ENCODE measurements at places on chromosomes 16 and 17.

DNA sequence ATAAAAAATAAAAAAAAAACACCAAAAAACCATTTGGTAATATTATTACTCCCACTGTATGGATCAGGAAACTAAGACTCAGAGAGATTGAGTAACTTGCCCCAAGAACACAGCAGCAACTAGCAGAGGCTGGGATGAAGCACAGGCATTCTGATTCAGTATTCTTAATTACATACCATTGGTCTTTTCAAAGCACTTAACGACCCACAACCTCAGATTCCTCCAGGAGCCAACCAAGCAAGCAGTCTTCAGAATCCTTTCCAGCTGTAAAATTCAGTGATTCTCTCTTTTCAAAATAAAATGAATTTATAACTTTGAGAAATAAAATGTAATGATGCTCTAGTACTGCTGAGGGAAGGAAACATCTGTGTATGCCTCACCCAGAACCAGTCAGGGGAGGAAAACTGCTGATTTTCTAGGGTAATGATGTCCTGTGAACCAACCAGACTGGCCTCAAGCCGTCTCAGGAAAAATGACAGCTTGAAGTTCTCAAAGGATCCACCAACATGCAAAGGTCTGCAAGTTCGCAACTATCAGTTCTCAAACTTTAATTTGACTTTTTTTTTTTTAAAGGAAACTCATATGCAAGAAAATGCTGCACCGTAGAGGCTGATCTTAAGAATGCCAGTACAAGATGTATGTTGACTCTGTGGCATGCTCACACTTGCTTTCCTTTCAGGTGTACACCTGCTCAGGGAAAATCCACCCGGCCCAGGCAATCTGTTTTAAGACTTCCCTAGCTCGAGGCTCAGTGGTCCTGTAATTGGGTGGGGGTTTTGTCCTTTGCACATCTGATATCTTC, 9.0 kb downstream of the CUEDC1 start:
- no peak for DNase-seq

DNA sequence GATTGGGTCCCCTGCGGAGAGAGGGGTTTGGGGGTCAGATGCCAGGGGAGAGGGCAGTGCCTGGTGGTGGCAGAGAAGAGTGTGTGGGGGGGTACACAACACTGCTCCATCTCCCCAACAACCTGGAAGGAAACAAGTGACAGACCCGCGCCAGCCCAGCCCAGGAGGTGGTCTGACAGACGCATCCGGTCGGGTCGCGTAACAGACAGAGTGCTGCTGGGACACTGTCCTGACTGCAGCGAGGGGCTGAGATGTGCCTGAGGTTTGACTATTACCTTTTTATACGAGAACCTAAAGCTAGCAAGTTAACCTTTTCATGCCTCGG, 16.2 kb downstream of the UNC13D start:
- DNase-seq = no peak

GRCh38 chr16:23509782-23510163, 521 bp downstream of the GGA2 start:
- peak; percentile 65 for DNase-seq

DNA sequence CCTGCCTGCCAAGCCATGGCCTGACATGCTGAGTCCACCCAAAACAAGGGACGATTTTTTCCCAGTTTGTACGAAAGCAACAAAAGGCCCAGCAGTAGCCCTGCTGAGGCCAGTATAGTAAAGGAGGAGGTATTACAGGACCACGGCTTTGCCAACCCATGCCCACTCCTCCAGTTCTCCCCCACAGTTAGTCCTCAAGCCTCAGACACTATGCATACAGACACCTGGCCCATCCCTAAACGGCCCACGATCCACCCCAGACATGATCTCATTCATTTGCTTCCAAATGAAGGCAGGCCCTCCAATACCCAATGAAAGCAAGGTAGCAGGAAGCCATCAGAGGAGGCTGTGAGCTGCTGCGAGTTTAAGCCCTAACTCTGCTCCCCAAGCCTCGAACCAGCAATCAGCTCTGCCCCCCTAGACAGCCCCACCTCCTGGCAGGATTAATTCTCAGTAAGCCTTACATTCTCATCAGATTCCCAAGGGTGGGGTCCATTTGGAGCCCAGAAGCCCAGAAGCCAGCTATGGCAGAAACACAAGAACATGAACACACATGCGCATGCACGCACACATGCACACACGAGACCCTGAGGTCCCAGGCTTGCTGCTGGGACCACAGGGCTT, 4.9 kb downstream of the HDAC5 start:
- DNase-seq = no peak

- no peak for DNase-seq
These were observed 1.1 kb upstream of the SMTNL2 start for GRCh38 chr17:4583206-4583605.

- no peak for DNase-seq
These were observed 101.2 kb downstream of the MRTFB start for GRCh38 chr16:14172200-14172809.

DNA sequence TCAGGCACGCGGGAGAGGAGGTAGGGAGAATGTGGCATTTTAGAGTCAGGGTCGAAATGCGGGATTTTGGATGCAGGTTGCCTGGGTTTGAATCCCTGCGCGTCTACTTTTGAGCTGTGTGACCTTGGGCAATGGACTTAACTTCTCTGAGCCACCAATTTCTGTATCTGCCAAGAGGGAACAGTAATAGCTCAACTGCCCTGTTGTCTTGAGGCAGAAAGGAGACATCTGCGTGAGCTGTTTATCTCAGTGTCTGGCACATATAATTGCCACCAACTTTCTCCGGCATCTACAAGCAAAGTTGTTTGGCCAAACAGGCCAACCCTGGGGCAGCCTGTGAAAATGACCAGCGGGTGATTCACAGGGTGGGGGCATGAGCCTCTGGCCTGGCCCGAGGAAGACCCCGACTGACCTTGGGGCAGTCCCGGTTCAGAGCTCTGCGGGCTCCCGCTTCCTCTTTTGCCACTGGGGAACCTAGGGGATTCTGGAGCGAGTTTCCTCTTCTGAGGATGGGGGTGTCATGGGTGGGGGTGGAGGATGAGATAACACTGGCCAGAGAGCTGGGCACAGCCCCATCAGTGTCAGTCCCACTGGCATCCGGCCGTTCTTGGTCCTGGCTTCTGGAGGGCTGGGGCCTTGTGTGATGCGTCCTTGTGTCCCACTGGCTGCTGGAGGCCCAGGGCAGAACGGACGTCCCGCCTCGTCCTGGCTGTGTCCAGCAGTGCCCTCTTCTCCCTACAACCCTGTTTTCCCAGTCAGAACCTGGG, 1.3 kb downstream of the SNN start:
- no peak for DNase-seq

DNA sequence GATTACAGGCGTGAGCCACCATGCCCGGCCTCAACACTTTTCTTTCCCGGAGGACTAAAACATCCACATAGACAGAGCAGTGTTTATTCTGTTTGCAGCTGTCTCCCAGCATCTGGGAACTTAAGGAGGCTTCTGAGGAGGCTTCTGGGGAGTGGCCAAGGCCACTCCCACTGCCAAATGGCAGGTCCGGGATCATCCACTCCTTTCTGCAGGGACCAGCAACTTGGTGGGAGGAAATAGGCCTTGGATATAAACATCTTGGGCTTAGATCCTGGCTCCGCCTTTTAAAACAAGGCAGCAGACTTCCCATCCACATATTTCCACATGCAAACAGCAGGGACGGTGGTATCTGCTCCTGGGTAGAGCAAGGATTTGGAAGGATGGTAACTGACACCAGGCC, 14.1 kb upstream of the SPATA32 start:
- no peak for DNase-seq

- peak; percentile 88 for DNase-seq
These were observed 1.4 kb downstream of the NOTUM start for GRCh38 chr17:81959362-81960129.

- no peak for DNase-seq
These were observed 21.7 kb downstream of the ATP6V0D1 start for GRCh38 chr16:67459066-67459860.

- DNase-seq = no peak
These were observed 55.1 kb downstream of the ZNRF1 start for GRCh38 chr16:75053791-75054555.

DNA sequence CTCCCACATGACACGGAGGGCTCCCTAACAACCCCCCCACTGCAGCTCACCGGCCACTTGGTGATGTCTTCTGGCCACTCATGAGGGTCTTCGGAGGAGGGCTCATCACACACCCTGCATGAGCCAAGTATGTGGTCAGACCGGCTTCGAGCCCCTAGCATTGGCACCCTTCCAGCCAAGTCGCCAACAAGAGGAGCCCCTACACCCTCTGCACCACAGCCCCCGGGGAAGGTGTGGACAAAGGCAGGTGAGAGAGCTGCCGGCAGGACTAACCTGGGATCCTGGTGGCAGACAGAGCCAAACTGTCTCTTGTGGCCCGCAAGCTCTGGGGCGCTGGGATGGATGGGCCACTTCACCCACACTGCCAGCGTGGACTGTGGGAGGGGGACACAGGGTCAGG, 6.5 kb downstream of the SNRNP25 start:
- DNase-seq = no peak

DNA sequence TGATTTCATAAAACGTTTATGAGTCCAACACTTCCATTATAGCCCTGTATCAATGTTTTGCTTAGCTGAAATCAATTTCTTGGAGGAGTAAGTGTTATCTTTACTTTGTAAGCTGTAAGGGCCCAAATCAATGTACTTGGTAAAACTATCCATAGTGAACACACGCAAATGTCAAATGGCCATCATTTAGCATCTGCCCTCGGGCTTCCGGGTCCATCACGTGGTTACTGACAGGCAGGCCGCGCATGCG, 687 bp upstream of the NARF start:
- no peak for DNase-seq

DNA sequence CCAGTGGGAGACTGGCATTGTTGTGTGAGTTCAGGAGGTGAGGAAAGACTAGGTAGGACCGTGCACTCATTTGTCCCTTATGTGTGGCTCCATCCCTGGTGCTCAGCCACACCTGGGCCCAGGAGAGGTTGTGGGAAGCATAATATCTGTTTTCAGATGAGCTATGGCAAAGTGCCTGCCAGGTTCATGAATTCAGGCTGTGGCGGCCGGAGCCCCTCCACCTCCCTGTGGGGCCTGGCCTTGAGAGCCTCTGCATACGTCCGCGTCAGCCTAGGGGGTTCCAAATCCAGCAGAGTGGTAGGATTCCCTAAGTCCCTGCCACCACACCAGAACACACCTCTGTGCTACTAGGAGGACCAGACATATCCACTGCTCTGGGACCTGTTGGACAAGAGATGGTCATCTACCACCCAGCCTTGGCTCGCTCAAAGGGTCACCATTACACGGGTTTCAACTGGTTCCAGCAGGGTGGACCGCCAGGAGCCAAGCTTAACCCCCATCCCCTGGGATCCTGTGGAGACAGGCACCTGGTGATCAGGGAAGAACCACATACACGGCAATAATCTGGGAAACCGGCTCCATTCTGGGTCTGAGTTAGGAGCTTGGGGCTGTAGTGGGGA, 2.0 kb downstream of the B3GNT9 start:
- no peak for DNase-seq

DNA sequence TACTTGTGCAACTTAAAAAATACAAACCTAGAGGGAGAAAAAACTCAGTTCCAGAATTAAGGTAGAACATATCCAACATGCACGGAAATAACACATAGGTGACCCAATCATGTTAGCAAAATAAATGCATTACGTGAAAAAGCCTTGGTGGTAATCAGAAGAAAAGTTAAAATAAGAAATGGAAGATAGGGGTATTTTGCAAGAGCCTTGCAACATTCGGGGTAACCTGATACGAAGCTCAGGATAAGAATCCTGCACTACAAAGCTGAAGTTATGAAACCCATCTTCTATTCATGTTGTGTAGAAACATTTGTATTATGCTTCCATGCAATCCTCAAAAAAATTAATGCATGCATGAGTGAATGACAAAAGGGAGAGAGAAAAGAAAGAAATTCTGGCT, 33.1 kb downstream of the CHCT1 start:
- DNase-seq = no peak

- DNase-seq = no peak
These were observed 11.7 kb upstream of the PRPSAP1 start for GRCh38 chr17:76365256-76365903.

DNA sequence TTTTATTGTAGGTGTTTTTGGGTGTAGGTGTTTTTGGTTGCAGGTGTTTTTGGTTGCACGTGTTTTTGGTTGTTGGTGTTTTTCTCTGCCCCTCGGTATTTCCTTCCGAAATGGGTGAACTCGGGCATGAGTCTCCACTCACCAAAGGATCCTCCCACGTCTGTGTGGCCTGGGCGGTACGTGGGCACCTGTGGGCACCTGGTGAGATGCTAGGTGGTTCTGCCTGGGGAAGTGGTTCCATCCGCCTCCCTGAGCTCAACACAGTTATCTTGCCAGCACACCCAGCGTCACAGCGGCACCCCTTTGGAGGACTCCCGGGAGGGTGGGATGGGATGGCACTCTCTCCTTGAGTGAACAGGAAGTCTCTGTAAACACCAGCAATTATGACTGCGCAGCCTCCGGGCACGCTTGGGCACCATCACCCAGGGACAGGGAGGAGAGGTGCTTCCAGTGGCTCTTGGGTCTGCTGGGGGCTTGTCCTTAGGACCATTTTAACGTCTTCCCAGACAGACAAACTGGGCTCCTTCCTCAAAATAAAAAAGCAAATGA, 29.8 kb downstream of the COX4I1 start:
- DNase-seq = no peak

GRCh38 chr17:79975498-79976134, 60.1 kb downstream of the TBC1D16 start:
- DNase-seq = no peak

DNA sequence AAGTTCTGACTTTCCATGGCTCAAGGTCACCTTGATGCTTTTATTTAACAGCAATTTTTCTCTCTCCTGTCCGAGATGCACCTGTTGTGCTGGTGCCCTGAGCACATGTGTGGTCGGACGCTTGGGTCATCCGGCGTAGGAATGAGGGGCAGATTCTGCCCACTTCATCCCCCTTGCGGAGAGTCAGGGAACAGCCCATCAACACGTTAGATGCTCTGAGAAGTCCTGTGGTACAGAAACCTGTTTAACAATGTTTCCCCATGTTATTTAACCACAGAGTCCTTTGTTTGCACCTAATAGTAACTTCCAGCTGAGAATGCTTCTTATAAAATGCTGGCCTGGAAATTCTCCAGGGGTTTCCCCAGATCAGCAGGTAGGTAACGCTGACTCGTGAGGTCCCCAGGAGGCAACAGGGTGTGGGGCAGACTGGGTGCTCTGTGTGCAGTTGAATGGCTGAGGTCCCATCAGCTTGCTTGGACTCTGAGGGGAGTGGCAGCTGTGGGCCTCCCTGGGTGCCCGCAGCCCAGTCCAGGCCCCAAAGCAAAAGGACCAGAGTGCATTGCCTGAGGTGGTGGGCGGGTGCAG, 17.8 kb downstream of the DOC2B start:
- DNase-seq = no peak

DNA sequence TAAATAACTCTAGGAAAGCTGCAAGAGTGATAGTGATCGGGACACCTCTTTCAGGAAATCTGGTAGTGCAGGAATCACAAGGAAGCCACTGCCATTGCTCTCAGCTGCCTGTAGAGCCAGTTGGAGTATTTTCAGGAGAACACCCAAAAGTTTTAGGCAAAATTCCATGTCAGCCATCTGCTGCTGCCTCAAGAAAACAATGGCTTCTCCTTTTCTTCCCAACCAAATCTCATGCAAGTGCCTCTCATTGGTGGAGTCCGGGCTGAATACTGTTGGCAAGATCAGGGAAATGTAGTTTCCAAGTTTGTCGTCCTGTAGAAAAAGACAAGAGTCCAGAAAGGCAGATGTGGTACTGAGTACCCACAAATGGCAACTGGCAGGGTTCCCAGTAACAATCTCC, 54.9 kb upstream of the TANC2 start:
- DNase-seq = no peak

GRCh38 chr17:66542129-66542966, 239.9 kb downstream of the PRKCA start:
- DNase-seq = no peak

- no peak for DNase-seq
These were observed 110.3 kb downstream of the C16orf95 start for GRCh38 chr16:87206646-87207451.

- DNase-seq = no peak
These were observed 31.1 kb downstream of the DHRS7C start for GRCh38 chr17:9760266-9760665.

Measured in activated CD8-positive, alpha-beta memory T cell treated with anti-CD3 and anti-CD28 coated beads, Interleukin-2, amount 50 U/mL, for 48 hours (primary cell).